Pancreas (tissue), 10 donors: ENCODE measurements at places on chromosomes 5 and 9. TPM values are rescaled to one million over a fixed set of nuclear protein-coding genes. Genes with fewer than 3 reads are reported as not detected.

- peaks cover 8% of the 10 kb centered on the region for H3K4me1 ChIP-seq
- no peaks in the 10 kb centered on the region for H3K36me3 ChIP-seq
- DNase-seq: no peak
- no peaks in the 10 kb centered on the region for H3K27me3 ChIP-seq
Observed at GRCh38 chr9:72955126-72955455, 2.2 kb upstream of the ALDH1A1 start.

GDA gene
- total RNA-seq: 2.7 TPM

GRCh38 chr9:87885484-87886189, 3.0 kb downstream of the SPATA31E1 start:
- no peak for DNase-seq
- H3K36me3 ChIP-seq: no peaks in the 10 kb centered on the region
- H3K4me3 ChIP-seq: no peak overlapping the region
- no peaks in the 10 kb centered on the region for H3K4me1 ChIP-seq
- no peaks in the 10 kb centered on the region for H3K27me3 ChIP-seq
- no peak overlapping the region for H3K27ac ChIP-seq

DNA sequence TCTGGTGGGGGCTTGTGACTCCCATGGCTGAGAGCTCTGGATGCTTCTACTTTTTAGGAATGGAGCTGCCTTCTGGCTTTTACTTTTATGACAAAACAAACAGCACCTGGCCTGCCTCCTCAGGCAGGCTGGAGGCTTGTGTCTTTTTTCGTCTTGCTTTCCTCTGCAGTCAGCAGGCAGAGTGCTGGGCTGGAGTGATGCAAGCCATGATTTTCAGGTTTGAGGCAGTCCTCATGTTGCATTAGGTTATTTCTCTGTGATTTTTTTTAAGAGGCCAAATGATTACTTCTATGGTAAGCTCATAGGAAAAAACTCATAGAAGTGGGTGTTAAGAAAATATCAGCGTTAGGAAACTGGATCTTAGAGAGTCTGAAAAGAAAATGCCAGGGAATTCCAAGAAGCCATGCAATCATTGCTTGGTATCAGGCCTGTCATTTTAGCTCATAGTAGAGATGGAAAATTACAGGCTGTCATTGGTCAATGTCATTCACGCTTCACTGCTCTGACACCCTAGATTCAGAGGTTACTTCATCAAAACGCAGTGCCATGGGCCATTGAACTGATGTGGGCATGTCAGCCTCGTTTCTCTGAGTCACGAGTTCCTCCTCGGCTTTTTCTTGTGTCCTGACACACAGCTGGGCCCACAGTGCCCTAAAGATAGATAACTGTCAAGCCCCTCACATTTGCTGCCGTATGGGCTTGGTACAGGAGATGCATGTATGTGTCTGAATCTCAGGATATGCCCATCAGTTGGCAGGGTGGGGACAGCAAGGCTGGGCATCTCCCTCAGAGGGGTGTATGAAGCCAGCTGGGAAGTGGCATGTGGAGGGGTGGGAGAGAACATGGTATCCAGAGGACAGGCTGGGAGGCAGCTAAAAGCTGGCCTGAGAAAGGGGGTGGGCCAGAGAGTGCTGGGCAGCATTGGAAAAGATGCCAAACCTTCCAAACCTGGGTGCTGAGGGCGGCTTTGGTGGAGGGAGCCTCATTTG, 151.8 kb downstream of the HSPA4 start:
- no peaks in the 10 kb centered on the region for H3K4me1 ChIP-seq
- no peak overlapping the region for H3K4me3 ChIP-seq
- H3K27ac ChIP-seq: no peak overlapping the region
- DNase-seq: no peak
- no peaks in the 10 kb centered on the region for H3K36me3 ChIP-seq

DNA sequence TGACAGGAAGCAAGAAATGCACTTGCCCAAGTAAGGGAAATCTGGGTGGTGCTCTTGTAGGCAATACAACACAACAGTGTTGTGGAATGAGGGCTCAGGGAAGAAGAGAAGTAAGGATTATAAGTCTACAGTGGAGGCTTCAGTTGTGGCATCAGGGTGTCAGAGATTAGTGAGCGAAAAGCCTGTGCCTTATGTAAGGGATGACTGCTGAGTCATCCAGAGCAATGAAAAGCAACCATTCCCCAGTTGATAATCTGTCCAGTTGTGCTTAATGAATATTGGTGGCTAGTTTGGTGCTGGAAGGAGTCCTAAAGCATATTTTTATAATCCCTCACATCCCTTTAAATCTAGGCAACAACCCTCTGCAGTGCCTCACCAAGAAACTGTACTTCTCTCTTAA, 42.0 kb downstream of the FBXO38 start:
- no peaks in the 10 kb centered on the region for H3K4me1 ChIP-seq
- no peak overlapping the region for H3K4me3 ChIP-seq
- peaks cover 49% of the 10 kb centered on the region for H3K36me3 ChIP-seq
- H3K27me3 ChIP-seq: no peaks in the 10 kb centered on the region
- H3K27ac ChIP-seq: no peak overlapping the region
- no peak for DNase-seq

DNA sequence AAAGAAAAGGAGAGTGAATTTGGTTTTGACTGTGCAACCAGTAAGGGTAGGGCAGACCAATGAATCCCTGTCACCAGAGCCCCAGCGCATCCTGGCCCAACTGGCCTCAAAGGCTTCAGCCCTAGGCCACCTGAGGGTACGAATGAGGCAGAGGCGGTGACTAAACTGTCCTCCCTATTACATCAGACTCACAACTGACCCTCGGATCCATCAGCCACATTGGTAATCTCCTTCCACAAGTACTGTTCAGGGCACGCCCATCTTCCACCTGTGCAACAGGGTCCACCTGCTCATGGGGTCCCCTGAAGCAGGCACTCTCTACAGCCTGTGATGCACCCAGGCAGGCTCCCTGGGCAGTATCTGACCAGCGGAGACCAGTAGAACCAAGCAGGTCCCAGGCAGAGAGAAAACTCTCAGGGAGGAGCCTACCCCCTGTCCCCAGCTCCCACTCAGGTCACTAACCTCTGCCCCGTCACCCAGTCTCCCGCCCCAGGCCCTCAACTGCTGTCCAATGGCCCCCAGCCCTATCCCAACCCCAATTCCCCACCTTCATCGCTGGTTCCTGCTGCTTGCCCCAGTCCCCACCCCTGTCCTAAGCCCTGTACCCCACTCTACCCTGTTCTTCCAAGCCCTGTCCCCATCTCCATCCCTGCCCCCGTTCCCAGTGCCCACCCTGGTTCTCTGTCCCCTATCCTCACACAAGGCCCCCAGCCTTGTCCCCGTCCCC, 904 bp downstream of the EDF1 start:
- peak overlapping the region; percentile 77 for H3K4me3 ChIP-seq
- H3K27me3 ChIP-seq: no peaks in the 10 kb centered on the region
- H3K36me3 ChIP-seq: peaks cover 4% of the 10 kb centered on the region
- no peak for DNase-seq
- no peak overlapping the region for H3K27ac ChIP-seq

GRCh38 chr5:142290577-142291299, 34.1 kb downstream of the SPRY4 start:
- no peaks in the 10 kb centered on the region for H3K36me3 ChIP-seq
- no peak overlapping the region for H3K4me3 ChIP-seq
- H3K4me1 ChIP-seq: no peaks in the 10 kb centered on the region
- no peaks in the 10 kb centered on the region for H3K27me3 ChIP-seq
- H3K27ac ChIP-seq: no peak overlapping the region

C6 gene
- 72.8 TPM for total RNA-seq

DNA sequence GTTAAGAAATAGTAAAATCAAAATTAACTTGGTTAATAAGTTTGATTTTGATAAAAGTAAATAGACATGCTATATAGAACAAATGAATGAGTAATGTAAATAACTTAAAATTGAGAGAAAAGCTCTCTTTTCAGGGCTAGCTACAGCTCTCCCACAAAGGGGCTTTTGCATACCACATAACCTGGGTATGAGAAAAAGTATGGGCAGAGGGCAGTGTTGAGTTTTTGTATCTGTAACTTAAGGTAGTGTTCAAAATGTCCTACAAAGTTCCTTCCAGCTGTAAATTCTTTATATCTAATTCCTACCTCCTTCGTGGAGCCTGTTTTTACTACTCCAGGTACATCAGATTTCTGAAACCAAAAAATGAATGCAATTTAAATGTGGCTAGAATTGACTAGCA, 18.9 kb upstream of the TTC33 start:
- H3K27ac ChIP-seq: no peak overlapping the region
- no peaks in the 10 kb centered on the region for H3K4me1 ChIP-seq
- H3K36me3 ChIP-seq: no peaks in the 10 kb centered on the region
- DNase-seq: no peak

DNA sequence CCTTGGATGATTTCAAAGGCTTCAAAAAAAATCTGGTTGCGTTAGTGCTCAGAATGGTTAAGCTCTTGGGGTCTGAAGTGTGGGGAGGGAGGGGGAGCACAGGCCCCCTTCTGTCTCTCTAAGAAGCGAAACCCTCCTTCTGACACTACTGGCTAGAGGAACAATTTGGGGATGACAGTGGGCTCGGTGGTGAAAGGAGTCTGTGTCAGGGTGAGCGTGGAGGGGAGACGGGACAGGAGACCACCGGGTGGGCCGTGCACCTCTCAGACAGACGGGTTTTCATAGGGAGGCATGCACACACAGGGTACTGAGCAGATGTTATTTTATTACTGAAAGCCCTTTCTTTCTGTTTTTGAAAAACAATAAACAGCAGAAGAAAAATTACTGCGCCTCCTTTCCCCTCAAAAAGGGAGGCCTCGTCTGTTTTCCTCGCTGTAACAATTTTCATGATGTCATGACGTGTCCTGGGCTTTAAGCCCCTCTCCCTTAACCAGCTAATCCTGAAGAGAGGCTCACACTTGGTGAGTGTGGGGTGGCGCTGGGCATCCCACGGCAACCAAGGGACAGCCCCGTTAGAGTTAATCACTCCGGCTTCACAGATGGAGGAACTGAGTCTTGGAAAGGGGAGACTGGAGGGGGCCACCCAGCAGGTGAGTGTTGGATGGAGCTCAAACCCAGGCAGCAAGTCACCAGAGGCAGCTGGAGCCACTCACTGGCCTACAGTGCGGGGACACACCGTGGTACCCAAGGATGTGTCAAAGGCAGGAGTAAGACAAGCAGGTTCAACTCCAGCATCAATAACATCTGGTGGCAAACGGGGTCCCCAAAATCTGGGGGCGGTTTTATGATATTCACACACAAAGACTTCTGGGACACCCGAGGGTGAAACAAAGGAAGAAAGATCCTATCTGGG, 53.4 kb downstream of the PTCH1 start:
- no peaks in the 10 kb centered on the region for H3K27me3 ChIP-seq
- peaks cover 36% of the 10 kb centered on the region for H3K36me3 ChIP-seq
- no peak overlapping the region for H3K4me3 ChIP-seq
- H3K4me1 ChIP-seq: no peaks in the 10 kb centered on the region
- peak overlapping the region; percentile 67 for H3K27ac ChIP-seq

- DNase-seq: no peak
- H3K36me3 ChIP-seq: no peaks in the 10 kb centered on the region
- no peaks in the 10 kb centered on the region for H3K27me3 ChIP-seq
- no peak overlapping the region for H3K27ac ChIP-seq
- H3K4me3 ChIP-seq: no peak overlapping the region
- H3K4me1 ChIP-seq: no peaks in the 10 kb centered on the region
Observed at GRCh38 chr9:129270205-129270604, 92.1 kb upstream of the IER5L start.

GRCh38 chr9:108845947-108846346, 9.8 kb downstream of the ACTL7B start:
- H3K27ac ChIP-seq: no peak overlapping the region
- H3K27me3 ChIP-seq: no peaks in the 10 kb centered on the region
- no peak overlapping the region for H3K4me3 ChIP-seq
- no peak for DNase-seq
- H3K36me3 ChIP-seq: no peaks in the 10 kb centered on the region

GRCh38 chr9:107397076-107398044, 92.2 kb downstream of the KLF4 start:
- no peak overlapping the region for H3K4me3 ChIP-seq
- no peaks in the 10 kb centered on the region for H3K27me3 ChIP-seq
- H3K27ac ChIP-seq: no peak overlapping the region
- no peaks in the 10 kb centered on the region for H3K4me1 ChIP-seq
